CD4-positive, alpha-beta T cell treated with Interleukin-4 for 4 hours (primary cell): ENCODE measurements at places on chromosomes 1 and 21.
A peak's percentile ranks its signal among the peaks of the same experiment; 100 is the strongest.

GRCh38 chr1:14267991-14268390 lies 330.5 kb upstream of the KAZN start:
- no peak for DNase-seq

GRCh38 chr1:56461158-56462127 lies 117.9 kb downstream of the PLPP3 start:
- DNase-seq, result no peak

GRCh38 chr1:164040754-164041153 lies 518.2 kb upstream of the PBX1 start:
- no peak for DNase-seq

- DNase-seq, result no peak
These were observed 56.9 kb upstream of the LBR start for GRCh38 chr1:225484657-225485214.

DNA sequence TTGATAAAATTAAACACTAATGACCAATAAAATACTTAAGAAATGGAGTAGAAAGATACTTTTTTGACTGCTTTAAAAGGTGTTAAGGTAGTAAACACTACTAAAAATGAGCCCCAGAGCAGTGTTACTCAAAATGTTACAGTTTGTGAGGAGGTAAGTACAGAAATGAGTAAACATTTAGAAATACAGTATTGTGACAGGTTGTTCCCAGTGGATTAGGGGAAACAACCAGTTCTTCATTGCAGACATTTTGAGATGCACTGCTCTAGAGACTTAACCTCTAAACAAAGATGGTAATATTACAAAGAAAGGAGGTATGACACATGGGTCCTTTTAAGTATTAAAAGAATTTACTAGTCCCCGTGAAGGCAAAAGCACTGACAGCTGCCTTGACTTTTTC lies 12.7 kb downstream of the DHX9 start:
- no peak for DNase-seq

- DNase-seq, result peak; percentile 25
These were observed 99.6 kb downstream of the APP start for GRCh38 chr21:26070822-26071425.

DNA sequence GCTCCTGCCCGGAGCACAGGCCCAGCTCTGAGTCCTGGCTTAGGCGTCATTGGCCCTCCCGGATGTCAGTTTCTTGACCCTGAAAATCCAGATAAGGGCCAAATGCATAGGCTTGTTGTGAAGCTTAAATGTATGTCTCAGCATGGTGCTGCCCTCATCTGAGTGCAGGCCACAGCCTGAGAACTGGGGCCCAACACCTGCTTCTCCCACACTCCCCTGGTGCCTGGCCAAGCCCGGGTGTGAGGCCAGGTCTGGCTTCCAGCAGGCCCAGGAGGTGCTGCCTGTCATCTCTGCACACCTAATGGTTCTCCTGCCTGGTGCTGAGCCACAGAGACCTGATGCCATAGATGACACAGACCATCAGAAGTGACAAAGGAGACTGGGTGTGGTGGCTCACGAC lies 14.0 kb downstream of the MX2 start:
- no peak for DNase-seq

DNA sequence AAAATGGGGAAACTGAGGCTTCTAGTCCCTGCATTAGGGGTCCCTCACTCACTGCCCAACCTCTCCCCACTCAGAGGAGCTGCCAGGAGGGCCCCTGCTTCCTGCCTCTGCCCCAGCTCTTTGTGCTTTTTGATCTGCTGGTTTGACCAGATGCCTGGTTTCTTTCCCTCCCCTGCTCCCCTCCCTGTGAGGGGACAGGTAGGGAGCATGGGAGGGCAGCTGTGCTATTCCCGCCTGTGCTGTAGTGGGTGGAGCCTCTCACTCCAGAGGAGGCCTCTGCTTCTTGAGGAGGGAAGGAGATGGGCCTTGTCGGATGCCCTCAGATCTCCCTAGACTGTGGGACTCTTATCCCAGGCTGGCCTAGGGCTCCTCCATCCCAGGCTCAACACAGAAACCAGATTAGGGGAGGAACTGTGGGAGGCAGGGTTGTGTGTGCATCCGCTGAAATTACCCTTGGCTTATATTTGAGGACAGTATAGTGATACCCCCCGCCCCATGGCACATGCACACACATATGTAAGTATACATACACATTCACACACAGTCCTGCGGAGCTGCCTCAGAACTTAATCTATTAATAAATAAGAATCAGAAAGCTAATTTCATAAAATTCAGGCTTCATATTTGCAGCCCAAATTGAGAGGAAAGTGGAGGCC lies 4.6 kb downstream of the BOLA1 start:
- DNase-seq, result no peak

- peak; percentile 96 for DNase-seq
These were observed at the start of gene POGZ for GRCh38 chr1:151459331-151460046. Gene POGZ (minus strand): TSS chr1:151459494. CDS start chr1:151442204, 17,290 bp downstream.

GRCh38 chr1:90319918-90320317 lies 325.0 kb downstream of the ZNF326 start:
- no peak for DNase-seq

- no peak for DNase-seq
These were observed 247.9 kb upstream of the DUSP10 start for GRCh38 chr1:221989741-221990140.

GRCh38 chr1:205430696-205431305 lies 8.9 kb upstream of the LEMD1 start:
- DNase-seq, result peak; percentile 28

DNA sequence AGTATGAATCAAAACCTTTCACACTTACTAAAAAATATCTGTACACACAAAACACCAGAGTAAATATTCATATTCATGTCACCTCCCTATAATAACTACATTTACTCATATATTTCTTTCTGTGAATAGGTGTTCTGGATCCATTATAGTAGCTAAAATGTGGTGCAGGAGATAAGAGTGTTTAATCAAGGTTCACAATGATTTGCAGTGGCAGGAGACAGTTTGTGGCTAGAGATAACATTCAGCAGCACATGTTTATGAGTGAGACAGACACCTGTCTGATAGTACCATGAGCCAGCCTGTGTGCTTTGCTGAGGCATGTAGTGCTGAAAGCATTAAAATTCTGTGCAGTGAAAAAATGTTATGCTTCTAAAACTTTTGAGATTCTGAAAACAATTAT lies 410.3 kb downstream of the SRGAP2C start:
- no peak for DNase-seq

- no peak for DNase-seq
These were observed 683.0 kb downstream of the MATN1 start for GRCh38 chr1:30040081-30041019.

GRCh38 chr1:228306275-228307217 lies 98.7 kb downstream of the OBSCN start:
- no peak for DNase-seq

DNA sequence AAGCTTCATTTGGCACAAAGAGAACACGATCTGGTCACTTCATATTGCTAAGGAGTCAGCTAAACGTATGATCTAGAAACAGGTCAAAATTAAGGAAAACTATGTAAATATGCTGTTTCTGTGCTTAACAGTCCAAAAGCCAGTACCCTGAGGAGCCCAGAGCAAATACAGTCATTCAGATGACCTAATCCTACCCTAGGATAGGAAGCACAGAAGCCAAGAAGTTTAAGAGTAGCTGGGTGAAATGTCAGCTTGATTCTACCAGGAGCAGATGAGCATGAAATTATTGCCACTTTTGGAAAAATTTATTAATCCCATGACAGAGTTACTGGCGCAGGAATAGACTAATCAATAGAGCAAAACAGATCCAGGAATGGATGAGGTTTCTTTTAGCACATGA lies 18.3 kb downstream of the SORT1 start:
- DNase-seq, result no peak

- no peak for DNase-seq
These were observed 274.4 kb downstream of the MATN1 start for GRCh38 chr1:30449003-30449402.

GRCh38 chr1:21553116-21553926 lies 44.1 kb downstream of the ALPL start:
- no peak for DNase-seq

DNA sequence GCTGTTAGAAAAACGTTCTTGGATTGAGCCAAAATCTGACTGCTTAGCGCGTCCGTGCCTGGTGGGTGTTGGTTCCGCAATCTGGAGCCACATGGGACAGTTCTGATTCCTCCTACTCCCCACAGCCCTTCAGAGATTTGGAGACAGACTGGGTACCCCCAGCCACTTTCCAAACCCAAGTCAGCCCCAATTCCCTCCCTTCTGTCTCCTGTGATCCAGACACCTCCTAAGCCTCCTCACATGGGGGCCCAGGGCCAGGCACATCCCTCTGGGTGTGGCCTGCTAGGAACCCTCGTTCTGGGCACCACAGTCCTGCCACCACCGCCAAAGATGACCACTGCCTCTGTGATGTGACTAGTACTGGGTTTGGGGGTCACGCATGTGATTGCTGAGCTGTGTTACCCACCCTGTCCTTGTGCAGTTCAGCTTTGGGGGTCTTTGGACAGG lies 4.8 kb downstream of the PLA2G5 start:
- DNase-seq, result no peak

DNA sequence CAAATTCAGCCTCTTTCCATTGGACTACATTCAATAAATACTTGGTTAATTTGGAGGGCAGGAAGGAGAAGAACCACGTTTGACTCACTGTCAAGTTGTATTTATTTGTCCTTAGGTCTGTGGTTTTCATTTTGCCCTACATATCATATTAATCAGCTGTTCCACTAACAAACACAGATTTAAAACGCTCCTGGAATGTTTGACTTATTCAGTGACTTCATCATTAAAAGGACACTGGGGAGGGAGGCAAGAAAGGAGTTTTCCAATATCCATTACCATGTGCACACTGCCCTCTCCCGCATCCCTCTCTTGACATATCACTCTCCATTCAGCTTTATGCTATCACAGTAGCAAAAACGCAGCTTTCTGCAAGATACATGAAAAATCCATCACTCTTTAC lies 98.2 kb upstream of the C1orf87 start:
- DNase-seq, result no peak

DNA sequence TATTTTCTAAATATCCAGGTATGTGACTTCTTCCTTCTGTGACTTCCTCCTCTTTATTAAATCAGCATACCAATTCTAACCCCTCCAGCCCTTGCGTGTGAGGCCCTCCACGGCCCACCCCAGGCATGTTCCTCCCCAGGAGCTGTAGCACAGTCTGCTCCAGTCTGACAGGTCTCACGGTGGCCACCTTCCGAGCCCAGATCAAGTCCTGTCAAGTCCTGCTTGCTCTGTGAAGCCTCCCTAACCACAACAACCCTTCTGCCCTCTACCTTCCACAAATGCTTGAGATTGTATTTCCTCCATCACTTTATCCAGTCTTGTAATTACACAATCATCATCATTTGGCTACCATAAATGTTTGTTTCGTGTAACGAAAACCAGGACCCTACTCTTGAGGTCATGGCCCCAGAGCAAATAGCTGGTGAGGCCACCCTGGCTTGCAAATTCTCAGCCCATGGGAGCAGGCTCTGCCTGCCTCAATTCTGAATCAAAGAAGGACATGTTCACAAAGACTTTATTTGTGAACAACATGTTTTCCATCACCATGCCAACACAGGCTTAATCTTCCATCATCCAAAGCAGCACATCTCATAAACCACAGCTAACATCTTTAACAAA lies 33.0 kb upstream of the S100A7 start:
- DNase-seq, result no peak

- DNase-seq, result no peak
These were observed 65.8 kb upstream of the KLHDC7A start for GRCh38 chr1:18414872-18415447.

- DNase-seq, result no peak
These were observed 111.0 kb downstream of the GDAP2 start for GRCh38 chr1:117818456-117818855.

DNA sequence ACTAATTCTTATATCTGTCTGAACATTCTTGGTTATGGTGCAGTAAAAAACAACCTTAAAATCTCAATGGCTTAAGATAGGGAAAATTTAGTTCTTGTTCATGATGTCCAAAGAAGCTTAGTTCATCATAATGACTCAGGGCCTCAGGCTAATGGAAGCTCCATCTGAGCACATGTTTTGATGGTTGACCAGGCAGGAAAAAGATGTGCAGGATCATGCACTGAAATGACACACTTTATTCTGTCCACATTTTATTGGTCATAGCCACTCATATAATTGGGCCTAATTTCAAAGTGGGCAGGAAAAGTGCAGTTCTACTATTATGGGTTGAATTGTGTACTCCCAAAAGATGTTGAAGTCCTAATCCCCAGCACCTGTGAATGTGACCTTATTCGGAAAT lies 198.2 kb downstream of the CENPF start:
- no peak for DNase-seq

DNA sequence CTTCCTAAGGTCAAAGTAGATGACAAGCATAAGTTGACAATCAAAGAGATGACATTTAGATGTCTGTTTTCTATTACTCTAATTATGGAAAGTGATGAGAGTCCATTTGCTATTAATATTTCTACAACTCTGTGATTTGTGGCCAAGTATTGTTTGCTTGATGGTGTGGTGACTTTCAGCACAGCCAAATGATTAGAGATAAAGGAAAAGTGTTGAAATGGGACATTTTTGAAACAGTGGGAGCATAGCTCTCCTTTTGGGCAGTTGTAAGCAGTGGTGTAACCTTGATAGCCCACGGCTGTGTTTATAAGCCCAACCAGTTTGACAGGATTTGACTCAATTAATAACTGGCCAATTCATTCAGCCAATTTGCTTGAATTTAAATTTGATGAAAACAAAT lies 31.6 kb downstream of the ZC3H11B start:
- DNase-seq, result no peak

- no peak for DNase-seq
These were observed 701 bp upstream of the INSRR start for GRCh38 chr1:156859523-156860112.

DNA sequence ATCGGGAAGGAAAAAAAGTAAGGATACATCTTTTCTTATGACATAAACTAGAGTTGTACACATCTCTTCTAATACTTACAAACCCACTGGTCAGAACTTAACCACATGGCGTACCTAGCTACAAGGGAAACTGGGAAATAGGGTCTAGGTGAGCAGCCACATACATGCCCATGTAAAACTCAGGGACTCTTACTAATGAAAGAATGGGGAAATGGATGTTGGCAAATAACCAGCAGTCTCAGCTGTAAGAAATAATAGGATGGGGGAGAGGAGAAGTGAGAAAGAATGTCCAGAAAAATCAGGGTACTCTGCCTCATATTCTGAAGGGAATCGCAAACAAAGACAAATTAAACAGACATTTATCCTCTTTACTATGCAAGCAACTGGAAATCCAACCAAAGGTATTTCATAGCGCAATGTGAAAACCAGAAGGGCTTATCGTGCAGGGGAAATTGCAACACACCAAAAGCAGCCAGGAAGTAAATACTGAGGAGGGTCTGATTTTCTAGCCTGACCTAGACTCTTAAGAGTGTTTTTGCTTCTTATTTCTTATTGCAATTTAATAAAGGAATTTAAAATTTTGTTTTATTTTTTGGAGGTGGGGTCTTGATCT lies 17.5 kb downstream of the GTF2B start:
- no peak for DNase-seq

GRCh38 chr21:35106246-35106835 lies 57.2 kb upstream of the RUNX1 start:
- no peak for DNase-seq

- no peak for DNase-seq
These were observed 29.9 kb upstream of the PUM1 start for GRCh38 chr1:31095298-31095981.

GRCh38 chr1:107953556-107953955 lies 11.4 kb downstream of the VAV3 start:
- no peak for DNase-seq

- DNase-seq, result no peak
These were observed 18.5 kb downstream of the FOXO6 start for GRCh38 chr1:41379738-41380130.
